ENCODE measurements at places on chromosomes 12 and 14.

- peak; percentile 89 for DNase-seq
These were observed at the start of gene REC8 for GRCh38 chr14:24171422-24172260. TSS of gene REC8 (plus strand) at chr14:24172080. CDS start at chr14:24172553, 473 bp downstream.

DNA sequence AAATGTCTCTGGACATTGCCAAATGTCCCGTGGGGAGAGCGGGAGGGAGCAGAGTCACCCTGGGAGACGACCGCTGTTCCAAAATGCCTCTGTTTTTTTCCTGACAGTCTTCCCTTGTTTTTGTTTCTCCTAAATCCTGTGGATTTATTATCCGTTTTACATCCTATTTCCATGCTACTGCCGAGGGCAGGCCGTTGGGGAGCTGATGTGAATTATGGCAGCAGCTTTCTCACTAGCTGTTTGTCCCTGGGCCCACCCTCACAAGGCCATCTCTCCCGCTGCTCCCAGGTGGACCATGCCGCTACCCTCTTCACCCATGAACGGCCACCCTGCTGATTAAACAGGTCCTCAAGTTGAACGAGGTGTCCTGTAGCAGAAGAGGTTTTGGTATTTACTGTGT is 55.2 kb downstream of the FBXL14 start:
- no peak for DNase-seq

- DNase-seq = no peak
These were observed 40.8 kb upstream of the EPS8 start for GRCh38 chr12:15829949-15830348.

DNA sequence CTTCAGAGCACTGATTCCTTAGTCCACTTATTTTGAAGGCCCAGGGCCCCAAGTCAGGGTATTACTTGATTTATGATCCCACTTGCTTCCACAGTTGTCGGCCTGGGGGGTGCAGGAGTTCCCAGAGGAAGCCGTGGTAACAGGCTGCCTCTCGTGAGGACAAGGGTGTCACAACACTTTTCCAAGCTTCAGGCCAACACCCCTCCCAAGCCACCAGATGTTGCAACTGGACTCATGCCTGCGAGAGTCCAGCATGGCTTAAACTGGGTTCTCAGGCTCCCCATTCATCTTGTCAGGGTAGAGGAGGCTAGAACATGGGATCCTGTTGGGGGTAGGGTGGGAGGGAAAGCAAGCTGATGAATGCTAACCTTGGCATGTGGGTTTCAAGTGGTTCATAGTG is 56.1 kb downstream of the BMP4 start:
- DNase-seq = no peak

GRCh38 chr12:71710276-71711125 is 24.6 kb downstream of the TMEM19 start:
- DNase-seq = peak; percentile 63

GRCh38 chr14:74848768-74849167 is 27.2 kb downstream of the PROX2 start:
- no peak for DNase-seq

All from non-pigmented ciliary epithelial cell (primary cell).